ENCODE measurements at places on chromosomes 13 and 19. TPM values are rescaled to one million over a fixed set of nuclear protein-coding genes. Genes with fewer than 3 reads are reported as not detected.

DNA sequence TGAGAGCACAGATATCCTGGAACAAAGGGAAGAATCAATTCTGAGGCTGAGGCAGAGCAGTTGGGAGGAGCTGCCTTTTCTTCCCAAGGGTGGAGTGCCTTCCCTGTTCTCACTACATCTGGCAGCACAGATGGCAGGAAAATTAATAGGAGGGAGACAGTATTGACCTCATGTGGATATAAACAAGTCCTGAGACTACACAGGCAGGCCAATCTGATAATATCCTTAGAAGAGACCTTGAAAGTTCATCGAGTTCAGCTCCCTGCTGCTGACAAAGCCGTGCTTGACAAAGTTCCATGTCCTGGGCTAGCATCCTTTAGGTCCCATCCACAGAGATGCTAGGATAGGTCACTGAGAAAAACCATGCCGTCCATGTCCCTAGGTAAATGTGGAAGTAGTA, 1451.5 kb downstream of the EFNB2 start:
- DNase-seq: no peak

DNA sequence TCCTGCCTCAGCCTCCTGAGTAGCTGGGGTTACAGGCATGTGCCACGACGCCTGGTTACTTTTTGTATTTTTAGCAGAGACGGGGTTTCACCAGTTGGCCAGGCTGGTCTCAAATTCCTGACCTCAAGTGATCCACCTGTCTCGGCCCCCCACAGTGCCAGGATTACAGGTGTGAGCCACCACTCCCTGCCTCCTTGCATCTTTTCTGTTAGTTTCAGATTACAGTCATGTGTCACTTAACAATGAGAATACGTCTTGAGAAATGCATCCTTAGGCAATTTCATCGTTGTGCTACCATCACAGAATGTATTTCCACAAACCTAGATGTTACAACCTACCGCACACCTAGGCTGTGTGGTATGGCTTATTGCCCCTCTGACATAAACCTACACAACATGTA, 180.4 kb downstream of the TM9SF2 start:
- DNase-seq: no peak

- DNase-seq: no peak
Observed at GRCh38 chr19:32178401-32178800, 167.0 kb upstream of the ZNF507 start.

GRCh38 chr13:28574617-28575142, 79.8 kb upstream of the FLT1 start:
- DNase-seq: peak; percentile 98

- peak; percentile 66 for DNase-seq
Observed at GRCh38 chr19:39408392-39409207, 2.0 kb downstream of the ZFP36 start.

Gene EBPL
- 70.8 TPM for total RNA-seq

Gene RBM26
- total RNA-seq: 19.8 TPM

Data from M059J (cell line).